AG04449 (cell line): ENCODE measurements at places on chromosomes 6 and 20.

- DNase-seq: no peak
These were observed 25.8 kb downstream of the B4GALT5 start for GRCh38 chr20:49687595-49688567.

DNA sequence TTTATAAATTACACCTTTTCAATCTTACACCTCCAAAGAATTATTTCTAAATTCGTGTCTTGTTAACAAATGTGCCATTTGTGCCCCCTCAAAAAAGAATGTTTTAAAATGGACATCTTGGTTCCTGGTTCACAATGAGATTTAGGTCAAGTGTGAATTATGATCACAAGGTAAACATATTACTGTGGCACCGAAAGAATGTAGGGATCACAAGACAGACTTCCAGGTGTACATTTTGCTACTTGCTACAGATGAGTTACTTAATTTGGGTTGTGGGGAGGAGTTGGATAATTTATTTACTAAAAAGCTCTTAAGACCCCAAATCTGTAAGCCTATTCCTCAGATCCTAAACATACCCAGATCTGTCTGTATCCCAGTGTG is 25.0 kb upstream of the ADTRP start:
- DNase-seq: no peak

DNA sequence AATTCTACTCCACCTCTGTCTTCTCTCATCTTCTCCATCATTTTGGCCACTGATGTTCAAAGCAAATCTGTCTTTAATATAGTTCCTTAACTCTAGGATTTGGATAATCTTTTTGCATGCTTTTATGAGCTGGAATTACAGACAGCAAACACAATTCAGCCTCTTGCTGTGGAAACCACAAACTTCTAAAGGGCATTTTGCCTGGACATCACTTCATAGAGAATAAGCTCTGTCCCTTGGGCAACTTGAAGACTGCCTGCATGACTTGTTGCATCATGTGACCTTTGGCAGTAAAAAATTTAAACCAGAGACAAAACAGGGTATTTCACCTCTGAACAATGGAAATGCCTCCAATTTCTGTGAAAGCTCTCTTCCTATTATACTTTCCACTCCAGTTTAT is 74.1 kb upstream of the HDDC2 start:
- no peak for DNase-seq

GRCh38 chr6:54737247-54737646 is 109.3 kb upstream of the FAM83B start:
- no peak for DNase-seq

GRCh38 chr6:26318459-26319404 is 46.3 kb upstream of the BTN3A2 start:
- no peak for DNase-seq

DNA sequence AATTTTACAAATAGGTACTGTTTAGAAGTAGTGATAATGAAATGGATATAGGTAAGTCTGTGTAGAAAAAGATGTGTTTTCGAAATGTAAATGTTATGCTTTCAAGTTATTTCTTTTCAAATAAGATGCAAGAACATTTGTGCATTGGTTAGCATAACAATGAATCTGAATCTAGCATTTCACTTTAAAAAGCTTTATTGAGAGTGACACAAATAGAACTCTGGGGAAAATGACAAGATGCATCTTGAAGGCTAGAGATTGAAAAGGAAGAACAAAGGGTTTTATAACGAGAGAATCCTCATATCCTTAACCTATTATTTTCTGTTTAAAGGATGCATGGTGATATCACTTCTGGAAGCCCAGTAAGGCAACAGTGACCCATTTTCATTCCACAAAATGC is 639.9 kb upstream of the PTCHD4 start:
- DNase-seq: no peak

DNA sequence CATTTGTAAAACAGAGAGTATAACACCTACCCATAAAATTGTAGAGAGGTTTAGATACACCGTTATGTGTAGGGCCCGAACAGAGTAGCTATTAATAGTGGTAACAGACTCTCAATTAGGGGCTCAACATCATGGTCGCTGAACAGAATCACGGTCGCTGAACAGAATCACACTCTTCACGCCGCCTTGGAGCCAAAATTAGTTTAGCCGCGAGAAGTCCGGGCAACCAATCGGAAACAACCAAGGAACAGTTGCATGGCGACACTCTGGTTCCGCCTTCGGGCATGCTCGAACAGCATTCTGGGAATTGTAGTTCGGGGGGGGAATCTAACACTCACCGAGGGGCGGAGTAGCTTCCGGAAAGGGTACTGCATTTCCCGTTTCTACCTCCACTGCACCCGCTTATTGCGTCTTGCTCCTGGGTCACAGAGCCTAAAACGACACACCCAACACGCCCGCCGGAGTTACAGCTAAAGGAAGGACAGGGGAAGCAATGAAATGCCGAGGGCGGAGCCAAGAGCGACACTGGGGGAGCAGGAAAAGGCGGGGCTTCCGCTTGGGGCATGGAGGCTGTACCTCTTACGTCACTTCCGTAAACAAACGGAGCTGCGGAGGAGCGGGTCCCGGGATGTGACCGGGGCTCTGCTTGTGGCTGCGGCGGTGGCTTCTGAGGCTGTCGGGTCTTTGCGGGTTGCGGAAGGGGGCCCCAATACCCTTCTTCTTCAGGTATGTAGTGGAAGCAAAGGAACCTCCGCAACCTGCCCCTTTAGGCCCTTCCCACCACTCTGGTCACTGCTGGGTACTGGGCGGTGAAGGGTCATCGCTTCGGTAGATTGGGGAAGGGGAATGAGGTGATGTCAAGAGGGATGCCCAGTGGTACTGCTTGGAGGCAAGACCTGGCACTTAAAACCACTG is at the start of gene CCDC28A:
Gene CCDC28A (plus strand): TSS at position 593 of the 915 bp plus-strand sequence. CDS start 2,352 bp downstream, outside the sequence.
- DNase-seq: peak; percentile 62

DNA sequence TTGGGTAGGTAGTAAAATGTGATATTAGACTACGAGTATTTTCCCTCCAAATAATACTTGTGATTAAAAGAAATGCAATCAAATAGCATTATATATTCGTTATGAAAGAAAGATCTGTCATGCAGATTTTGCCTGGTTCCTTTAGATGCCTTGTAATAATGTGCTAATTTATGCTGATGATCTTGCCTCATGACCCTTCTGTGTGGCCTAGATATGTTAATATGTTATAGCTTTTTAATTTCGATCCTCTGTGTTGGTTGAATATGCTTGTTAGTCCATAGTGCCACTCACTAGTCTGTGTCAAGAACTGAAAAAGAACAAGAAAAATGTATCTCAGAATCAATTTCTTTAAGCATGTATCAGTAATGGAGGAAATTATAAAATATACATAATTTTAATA is 31.9 kb downstream of the CDKAL1 start:
- DNase-seq: no peak

DNA sequence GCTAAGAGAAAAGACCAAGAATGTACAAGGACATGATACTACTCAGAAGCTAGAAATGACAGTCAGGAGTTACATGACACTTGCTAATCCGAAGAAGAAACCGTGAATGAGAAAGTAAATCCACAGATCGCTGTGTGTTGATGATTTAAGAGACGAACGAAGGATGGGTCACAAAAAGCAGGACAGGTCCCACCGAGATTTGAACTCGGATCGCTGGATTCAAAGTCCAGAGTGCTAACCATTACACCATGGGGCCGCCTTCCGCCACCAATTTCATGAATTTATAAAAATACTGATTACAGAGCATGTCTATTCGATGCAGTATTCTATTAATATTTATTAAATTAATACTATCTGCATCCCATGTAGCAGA is 54.0 kb upstream of the BTN3A2 start:
- no peak for DNase-seq

- DNase-seq: peak; percentile 37
These were observed 34.9 kb upstream of the MTHFD1L start for GRCh38 chr6:150830439-150831165.

DNA sequence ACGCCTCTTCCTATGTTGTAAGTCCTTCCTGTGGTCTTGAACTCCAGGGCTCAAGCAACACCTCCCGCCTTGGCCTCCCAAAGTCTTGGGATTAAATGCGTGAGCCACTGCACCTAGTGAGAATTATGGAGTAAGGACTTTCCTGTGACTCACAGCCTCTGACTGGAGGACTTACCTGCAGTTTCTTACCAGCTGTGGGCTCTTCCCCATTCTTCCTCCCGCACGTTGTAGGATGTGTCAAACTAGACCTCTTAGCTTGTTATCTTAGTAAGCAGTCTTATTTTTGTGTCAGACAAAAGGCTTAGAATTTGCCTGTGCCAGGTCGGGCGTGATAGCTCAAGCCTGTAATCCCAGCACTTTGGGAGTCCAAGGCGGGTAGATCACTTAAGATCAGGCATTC is 30.9 kb downstream of the BAK1 start:
- DNase-seq: no peak

GRCh38 chr6:110950440-110950839 is 8.1 kb upstream of the GTF3C6 start:
- no peak for DNase-seq

DNA sequence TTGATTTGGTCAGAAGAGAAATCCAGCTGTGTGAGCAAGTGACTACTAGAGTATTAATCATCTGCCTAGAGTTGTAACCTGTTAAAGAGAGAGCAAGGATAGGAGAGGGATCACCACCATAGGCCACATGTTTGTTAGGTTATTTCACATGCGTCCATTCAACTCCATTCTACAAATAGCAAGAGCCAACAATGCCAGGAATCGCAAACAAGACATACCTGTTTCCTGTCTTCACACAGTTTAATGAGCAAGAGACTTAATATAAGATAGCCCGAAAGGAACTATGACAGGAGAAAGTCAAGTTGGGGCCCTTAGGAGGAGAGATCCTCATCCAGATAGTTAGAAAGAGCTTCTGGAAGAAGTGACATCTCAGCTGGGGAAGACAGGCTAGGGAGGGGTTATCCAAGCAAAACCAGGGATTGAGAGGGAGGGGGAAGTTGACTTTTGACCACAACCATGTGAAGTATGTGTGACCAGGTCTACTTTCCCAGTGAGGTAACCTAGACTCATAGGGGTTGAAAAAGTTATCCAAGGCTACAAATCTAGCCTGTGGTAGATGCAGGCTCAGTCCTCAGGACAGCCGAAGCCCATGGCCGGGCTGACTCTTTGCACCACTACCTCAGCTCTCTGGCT is 147.4 kb downstream of the ALDH8A1 start:
- no peak for DNase-seq

- no peak for DNase-seq
These were observed 180.1 kb upstream of the MMS22L start for GRCh38 chr6:97462938-97463598.

GRCh38 chr20:32532246-32532645 is 52.9 kb downstream of the NOL4L start:
- no peak for DNase-seq

- DNase-seq: no peak
These were observed 28.8 kb downstream of the GCM1 start for GRCh38 chr6:53119772-53120409.

DNA sequence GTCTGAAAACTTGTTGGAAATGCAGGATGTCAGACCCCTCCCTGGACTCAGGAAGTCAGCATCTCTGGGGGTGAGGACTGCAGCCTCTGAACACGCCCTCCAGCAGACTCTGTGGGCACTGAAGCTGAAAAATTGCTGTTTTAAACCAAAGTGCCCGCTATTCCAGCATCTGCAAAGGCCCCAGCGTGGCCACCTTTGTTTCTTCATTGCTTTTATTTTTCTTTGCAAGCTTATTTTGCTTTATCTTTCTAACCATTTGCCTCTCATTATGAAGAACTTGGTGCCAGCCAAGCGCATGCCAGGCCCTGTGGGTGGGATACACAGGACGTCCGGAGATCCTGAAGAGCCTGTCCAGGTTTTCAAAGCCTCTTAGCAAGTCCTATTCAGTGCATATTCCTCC is 203.9 kb upstream of the CST7 start:
- no peak for DNase-seq

- no peak for DNase-seq
These were observed 13.5 kb downstream of the BEND3 start for GRCh38 chr6:107101686-107102413.

DNA sequence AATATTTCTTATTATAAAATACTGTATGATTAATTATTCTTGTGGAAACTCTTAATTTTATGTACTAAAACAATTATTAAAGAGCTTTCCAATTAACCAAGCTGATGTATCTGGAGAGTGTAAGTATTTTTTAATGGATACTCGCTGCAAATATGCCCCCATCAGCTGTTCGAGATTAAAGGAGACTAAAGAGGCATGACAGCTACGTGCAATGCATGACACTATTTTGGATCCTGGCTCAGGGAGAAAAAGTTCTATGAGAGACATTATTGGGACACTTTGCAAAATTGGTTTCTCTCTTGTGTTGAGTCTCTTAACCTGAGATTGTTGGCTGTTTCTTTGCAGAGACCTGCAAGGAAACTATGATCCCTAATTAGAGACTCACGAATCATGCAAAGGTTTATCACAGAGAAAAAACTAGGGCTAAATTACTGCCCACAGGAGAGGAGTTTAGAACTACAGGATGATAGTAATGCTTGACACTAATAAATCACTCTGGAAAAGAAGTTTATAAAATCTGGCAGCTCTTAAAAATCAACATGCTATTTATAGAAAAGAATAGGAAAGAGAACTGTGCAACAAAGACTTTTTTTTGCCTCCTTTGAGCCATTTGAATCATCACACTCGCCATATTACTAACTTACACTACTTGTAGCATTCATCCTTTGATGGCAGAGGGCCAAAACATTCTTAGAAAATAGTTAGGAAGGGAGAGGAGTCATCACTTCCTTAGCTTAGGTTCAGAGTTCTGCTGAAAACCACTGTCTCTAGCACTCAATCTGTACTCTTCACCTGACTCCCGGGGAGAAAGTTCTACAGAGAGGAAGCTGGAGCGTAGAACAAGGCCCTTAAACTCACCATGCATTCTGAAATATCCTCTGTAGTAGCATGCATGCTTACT is 25.3 kb downstream of the NRN1 start:
- peak; percentile 67 for DNase-seq

DNA sequence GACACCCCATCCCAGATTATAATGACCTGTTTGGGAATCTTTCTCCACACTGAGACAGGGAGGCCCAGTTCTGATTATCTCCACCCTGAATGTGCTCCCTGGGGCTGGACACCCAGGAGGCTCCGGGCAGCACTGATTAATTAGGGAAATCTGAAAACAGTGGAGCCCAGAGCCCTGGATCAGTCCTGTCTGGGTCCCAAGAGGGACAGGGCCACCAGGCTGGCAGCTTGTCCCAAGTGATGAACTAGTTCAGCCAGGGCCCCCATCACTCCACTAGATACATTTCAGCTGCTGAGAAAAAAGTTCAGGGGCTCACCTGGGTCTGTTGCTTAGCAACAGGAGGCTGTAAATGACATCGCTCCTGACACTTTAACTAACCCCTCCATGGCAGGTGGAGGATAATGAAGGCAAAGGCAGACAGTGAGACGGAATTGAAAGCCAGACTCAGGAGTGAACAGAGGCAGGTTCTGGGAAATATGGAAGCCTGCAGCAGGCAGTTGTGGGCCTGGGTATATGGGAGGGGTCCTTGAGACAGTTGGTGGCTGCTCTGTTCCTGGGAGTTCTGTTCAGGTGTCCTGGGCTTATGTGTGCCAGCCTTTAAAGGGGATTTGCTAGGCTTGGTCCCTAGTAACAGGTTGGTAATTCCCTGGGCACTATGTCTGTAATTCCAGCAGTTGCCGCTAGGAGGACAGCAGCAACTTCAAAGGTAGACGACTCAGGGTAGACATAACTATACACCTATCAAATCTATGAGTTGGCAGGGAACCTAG is 78.3 kb upstream of the CTNNBL1 start:
- no peak for DNase-seq
